ENCODE measurements at places on chromosomes 7 and 10. TPM values are rescaled to one million over a fixed set of nuclear protein-coding genes. Genes with fewer than 3 reads are reported as not detected.

CNTNAP2 gene
- not detected for polyA plus RNA-seq

ARHGEF5 gene
- 0.03 TPM for polyA plus RNA-seq

HNRNPF gene
- polyA plus RNA-seq = 390 TPM

C10orf62 gene
- not detected for polyA plus RNA-seq

LRRC17 gene
- polyA plus RNA-seq = 0.07 TPM

ZNF727 gene
- polyA plus RNA-seq = not detected

ACTL6B gene
- not detected for polyA plus RNA-seq

GJD4 gene
- not detected for polyA plus RNA-seq

SRPK2 gene
- 18.6 TPM for polyA plus RNA-seq

RBM20 gene
- polyA plus RNA-seq = 3.7 TPM

AKR1E2 gene
- 10.9 TPM for polyA plus RNA-seq

MNX1 gene
- polyA plus RNA-seq = 4.0 TPM

SSC4D gene
- 0.67 TPM for polyA plus RNA-seq

AKR1C8 gene
- 0.03 TPM for polyA plus RNA-seq

SPDYE11 gene
- not detected for polyA plus RNA-seq

RELN gene
- 23.6 TPM for polyA plus RNA-seq

PNLIPRP2 gene
- not detected for polyA plus RNA-seq

ADAP1 gene
- 0.36 TPM for polyA plus RNA-seq

FOXI2 gene
- not detected for polyA plus RNA-seq

DGKI gene
- not detected for polyA plus RNA-seq

XPNPEP1 gene
- polyA plus RNA-seq = 58.7 TPM

CCL24 gene
- 1.3 TPM for polyA plus RNA-seq

FXYD4 gene
- not detected for polyA plus RNA-seq

WNT8B gene
- not detected for polyA plus RNA-seq

TRPV5 gene
- not detected for polyA plus RNA-seq

TDRD1 gene
- not detected for polyA plus RNA-seq

TAS2R38 gene
- polyA plus RNA-seq = not detected

GRID2IP gene
- polyA plus RNA-seq = not detected

CD36 gene
- polyA plus RNA-seq = 0.80 TPM

FKBP6 gene
- polyA plus RNA-seq = not detected

GDF2 gene
- polyA plus RNA-seq = 0.27 TPM

ADAM22 gene
- 0.07 TPM for polyA plus RNA-seq

H2BK1 gene
- not detected for polyA plus RNA-seq

TEX47 gene
- not detected for polyA plus RNA-seq

TUBB8 gene
- not detected for polyA plus RNA-seq

ACSM6 gene
- polyA plus RNA-seq = not detected

SLC18A3 gene
- polyA plus RNA-seq = not detected

NPY4R gene
- not detected for polyA plus RNA-seq

MALRD1 gene
- polyA plus RNA-seq = not detected

MYOZ1 gene
- 0.11 TPM for polyA plus RNA-seq

NEUROD6 gene
- polyA plus RNA-seq = not detected

LAMB1 gene
- 9.8 TPM for polyA plus RNA-seq

NUTM2E gene
- polyA plus RNA-seq = not detected
